NCI-H345 (cell line): ENCODE measurements at places on chromosomes 7 and 10.

- no peak for DNase-seq
Observed at GRCh38 chr10:43318976-43319960, 52.2 kb upstream of the FXYD4 start.

DNA sequence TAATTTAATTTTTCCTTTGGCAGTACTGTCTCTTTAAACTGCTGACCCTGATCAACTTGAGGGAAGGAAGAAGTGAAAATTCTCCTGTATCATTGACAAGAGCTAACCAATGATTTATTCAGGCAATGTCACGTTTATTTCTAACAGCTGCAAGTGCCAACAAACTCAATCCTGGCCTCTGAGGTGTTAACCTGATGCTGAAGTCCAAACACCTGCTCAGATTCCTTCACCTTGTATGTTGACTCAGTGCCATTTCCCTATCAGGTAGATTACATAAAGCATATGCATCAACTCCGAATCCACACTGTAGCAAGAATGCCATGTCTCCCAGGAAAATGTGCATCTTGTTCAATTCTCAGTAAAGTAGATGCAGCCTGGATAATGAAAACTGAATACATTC lies 820.0 kb downstream of the XPNPEP1 start:
- no peak for DNase-seq

GRCh38 chr10:68156373-68157185 lies 47.3 kb downstream of the MYPN start:
- DNase-seq: no peak

GRCh38 chr10:44830022-44830421 lies 81.1 kb upstream of the TMEM72 start:
- DNase-seq: no peak

DNA sequence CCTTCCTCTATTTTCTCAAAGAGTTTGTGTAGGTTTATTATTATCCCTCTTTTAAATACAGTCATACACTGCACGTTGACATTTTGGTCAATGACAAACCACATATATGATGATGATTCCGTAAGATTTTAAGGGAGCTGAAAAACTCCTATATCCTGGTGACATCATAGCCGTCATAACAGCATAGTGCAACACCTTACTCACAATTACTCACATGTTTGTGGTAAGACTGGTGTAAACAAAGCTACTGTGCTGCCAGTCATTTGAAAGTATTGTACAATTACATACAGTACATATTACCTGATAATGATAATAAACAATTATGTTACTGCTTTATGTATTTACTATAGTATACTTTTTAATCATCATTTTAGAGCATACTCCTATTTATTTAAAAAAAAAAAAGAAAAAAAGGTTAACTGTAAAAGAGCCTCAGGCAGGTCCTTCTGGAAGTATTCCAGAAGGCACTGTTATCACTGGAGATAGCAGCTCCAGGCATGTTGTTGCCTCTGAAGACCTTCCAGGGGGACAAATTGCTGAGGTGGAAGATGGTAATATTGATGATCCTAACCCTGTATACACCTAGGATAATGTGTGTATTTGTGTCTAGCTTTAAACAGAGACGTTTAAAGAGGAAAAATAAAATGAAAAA lies 123.3 kb upstream of the CDK1 start:
- DNase-seq: no peak

DNA sequence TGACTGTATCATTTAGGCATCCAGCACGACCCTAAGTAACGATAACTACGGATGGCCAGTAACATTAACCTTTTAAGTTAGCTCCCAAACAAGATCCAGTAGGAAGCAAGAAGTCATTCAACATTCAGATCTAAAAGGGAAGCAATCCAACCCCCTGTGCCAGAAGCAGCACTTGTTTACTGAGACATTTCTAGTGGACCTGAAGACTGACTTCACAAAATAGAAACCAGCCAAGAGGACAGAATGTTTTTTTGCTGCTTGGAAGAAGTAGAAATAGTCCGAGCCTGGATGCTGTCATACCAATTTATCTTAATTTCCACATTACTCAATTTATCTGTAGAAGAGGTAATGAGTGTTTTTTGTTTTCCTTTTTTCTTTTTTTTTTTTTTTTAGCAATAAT lies 88.0 kb upstream of the CTTNBP2 start:
- no peak for DNase-seq

DNA sequence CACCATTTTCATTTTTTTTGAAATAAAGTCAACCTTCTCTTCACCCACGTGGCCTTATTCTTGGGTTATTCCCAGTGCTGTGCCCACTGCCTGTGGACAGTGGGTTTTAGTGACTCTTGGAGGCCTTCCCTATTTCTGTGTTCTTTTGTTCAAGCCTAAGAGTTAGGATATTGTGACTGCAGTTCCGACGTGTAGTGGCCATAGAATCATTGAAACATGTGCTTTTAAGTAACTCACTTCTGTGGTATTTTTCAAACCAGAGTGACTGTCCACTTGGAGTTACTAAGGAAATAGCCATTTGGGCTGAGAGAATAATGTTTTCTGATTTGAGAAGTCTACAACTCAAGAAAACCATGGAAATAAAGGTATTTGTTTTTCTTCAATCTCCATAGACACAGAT lies 23.7 kb downstream of the TDRD1 start:
- DNase-seq: no peak

GRCh38 chr10:98351831-98352402 lies 63.1 kb downstream of the PYROXD2 start:
- DNase-seq: no peak

GRCh38 chr10:58868736-58869435 lies 307.6 kb upstream of the PHYHIPL start:
- no peak for DNase-seq
